ENCODE measurements at places on chromosomes 5 and 9. TPM values are rescaled to one million over a fixed set of nuclear protein-coding genes. Genes with fewer than 3 reads are reported as not detected.
A peak's percentile ranks its signal among the peaks of the same experiment; 100 is the strongest.

DNA sequence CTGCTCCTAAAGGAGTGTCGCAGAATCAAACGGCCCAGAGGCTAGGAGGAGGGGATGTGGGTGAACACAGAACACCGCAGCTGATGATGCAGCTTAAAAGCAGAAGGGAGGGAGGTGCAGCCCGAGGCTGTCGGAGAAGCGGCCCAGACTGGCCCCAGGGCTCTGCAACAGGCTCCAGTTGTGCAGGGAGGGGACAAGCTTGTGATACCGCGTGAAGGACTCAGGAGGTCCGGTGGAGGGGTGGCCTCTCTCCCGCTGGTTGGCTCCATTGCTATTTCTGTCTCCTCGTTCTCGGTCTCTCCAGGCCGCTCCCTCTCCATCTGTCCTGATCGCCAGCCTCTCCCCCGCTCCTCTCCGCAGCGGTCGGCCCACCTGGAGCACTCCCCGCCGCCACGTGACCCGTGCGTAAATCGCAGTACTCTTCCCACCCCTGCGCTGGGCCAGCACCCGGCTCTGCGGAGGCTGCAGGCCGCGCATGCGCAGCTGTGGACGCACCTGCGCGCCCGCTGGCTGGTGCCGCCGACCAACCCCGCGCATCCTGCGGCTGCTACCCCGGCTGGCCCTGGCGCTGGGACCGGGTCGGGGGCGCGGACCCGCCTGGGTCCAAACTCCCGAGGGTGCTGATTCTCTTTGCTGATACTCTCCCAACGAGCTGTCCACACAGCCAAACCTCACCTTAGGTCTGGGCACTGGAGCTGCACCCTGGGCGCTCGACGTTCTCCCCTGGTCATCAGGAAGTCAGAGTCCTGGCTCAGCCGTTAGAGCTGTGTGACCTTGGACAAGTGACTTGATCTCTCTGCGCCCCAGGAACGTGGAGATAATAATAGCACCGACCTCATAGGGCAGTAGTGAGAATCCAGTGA, 3.7 kb upstream of the STXBP1 start:
- DNase-seq = peak; percentile 53

GRCh38 chr9:80492221-80492620, 920.5 kb downstream of the TLE4 start:
- no peak for DNase-seq

- no peak for DNase-seq
Measured at GRCh38 chr9:127683723-127684122, 23.1 kb upstream of the CFAP157 start.

DNA sequence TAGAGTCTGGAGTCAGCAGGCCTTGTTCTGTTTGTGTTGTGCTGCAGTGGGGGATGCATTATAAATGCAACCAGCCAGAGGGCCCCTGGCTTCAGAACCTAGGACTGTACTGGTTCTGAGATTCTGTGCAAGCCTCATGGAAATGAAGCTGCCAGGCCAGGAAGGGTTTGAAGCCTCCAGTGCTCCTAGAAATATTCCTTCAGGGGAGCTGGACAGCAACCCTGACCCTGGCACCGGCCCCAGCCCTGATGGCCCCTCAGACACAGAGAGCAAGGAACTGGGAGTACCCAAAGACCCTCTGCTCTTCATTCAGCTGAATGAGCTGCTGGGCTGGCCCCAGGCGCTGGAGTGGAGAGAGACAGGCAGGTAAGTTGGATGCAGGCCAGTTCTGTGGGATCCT, at the start of gene SLC4A9:
Gene SLC4A9 (plus strand): TSS at position 94 of the 400 bp plus-strand sequence. CDS start 43 bp downstream, at position 137.
- DNase-seq = no peak

- no peak for DNase-seq
Measured at GRCh38 chr5:82045554-82046275, 73.9 kb downstream of the ATG10 start.

GRCh38 chr5:136957428-136957827, 541.7 kb downstream of the SPOCK1 start:
- no peak for DNase-seq

DNA sequence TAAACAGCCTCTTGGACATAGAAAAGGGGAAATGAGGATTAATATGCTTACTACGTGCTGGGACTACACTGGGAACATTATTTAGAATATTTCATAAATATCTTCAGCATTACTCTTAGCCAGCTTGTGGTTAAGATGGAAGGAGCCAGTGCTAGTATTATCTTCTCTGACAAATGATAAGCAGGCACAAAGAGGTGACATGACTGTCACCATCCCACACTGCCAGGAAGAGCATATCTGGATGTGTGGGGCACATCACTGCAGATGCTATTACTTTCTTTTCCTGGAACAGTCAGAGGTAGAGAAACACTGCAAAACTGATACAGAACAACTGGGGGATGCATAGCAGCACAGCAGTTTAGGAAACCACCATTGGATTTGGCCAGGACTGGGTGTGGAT, 281.0 kb upstream of the TNC start:
- no peak for DNase-seq

The OR1Q1 gene
- not detected for total RNA-seq

The TAF1L gene
- total RNA-seq = under 0.01 TPM

The PCDHGA9 gene
- total RNA-seq = 1.4 TPM
